ENCODE measurements at places on chromosomes 2 and 18.

GRCh38 chr2:203510256-203510940 is 24.7 kb downstream of the RAPH1 start:
- ATAC-seq, result no peak

DNA sequence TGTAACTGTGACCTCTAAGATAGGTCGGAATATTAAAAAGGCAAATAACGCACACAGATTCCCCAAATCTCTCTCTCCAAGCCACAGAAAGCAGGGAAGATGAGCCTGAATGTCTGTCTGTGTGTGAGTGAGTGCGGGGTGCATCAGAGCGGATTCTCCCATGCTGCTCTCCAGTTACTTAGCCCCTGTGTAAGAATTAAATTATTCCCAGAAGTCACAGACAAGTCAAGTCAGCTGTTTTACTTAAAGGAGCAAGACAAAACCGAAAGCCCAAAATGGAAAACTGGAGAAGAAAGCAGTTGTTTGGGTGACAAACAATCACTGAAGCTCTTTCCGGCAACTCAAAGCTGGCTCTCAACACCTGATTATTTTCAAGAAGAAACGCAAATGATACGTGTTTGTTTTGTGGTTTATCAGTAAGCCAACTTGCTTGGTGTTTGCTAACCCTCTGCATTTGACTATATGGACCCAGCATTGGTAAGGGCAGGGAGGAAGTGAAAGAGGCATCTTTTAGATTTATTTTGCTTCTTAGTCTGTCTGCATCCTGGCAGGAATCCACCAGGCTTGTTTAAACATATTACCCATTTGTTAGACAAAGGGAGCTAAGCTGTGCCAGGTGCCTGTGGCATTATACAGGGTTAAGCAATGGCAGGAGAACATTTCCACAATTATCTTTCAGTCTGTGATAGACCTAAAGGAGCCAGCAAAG is 121.5 kb upstream of the CREB1 start:
- ATAC-seq, result no peak

- ATAC-seq, result no peak
Measured at GRCh38 chr2:78486565-78486964, 538.9 kb upstream of the REG3G start.

DNA sequence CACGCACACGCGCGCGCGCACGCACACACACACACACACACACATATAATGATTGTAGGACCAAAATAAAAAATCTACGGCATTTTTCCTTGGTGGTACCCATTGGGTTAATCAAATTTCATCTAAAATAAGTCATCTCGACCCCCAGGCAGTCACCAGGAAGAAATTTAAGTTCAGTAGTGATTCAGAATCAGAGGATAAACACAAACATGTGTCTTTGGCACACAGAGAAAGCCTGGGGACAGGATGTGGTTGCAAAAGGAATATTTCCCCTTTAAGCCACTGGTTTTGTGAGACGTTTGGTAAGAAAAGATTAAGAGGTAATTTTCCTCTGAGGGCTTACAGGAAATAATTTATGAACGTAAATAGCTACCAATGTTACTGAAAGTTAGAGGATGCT is 171.6 kb upstream of the PIEZO2 start:
- no peak for ATAC-seq

- peak; percentile 48 for ATAC-seq
Measured at GRCh38 chr2:64192664-64193105, 48.5 kb upstream of the PELI1 start.

DNA sequence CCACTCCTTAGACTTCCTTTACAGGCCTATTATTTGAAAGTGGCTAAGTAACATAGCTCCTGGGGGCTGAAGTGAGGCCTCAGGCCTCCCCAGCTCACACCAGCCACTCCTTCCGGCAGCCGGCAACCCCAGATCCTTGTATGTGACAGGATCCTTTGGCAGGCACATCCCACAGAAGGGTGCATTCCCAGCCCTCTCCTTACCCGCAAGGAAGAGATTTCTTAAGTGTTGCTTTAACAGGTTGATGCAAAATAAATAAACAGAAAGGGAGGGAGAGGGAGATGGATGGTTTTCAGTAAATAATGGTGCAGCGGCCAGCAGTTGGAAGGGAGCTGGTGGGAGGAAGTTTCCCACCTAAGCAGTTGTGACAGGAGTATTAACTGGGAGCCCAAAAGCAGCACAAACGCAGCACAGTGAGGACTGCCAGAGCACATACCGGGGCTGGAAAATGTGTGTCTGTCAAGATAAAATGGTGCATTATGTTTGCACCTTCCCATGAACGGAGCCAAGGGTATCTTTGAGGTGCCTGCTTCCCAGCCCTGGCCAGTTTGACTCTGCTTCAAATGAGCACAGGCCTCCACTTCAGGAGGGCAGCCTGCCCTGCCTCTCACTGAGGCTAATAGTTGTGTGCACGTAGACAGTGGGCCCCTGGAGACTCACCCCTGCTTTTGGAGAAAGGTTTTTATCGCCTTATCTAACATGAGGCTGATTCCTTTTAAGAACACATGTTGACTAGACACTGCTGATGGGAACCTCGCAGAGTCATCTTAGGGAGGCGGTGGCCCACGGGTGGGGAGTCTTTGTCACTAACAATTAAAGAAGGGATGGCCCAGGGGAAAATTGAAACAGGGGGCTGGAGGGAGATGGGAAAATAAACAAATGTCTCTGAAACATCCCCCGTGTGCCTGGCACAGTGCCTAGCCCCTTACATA is 32.8 kb downstream of the NRP2 start:
- peak; percentile 35 for ATAC-seq
